ENCODE measurements at places on chromosomes 3 and 15.

- DNase-seq = no peak
Measured at GRCh38 chr15:66756295-66756694, 54.3 kb downstream of the SMAD6 start.

DNA sequence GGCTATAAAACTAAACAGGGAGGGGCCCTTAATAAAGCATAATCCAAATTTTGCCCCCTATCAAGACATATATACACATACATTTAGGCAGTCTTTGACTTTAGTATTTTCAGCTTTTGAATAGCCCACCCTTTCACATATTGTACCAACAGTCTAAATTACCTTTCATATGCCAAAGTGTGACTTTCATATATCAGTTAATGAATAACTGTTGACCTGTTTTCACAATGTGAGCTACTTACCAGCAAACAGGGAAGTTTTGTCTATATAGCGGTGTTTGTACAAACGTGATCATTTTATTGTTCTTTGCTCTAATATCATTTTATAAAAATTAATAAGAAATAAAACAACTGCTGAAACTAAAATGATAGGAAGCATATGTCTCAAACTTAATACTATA is 28.0 kb downstream of the CEP152 start:
- DNase-seq = no peak

DNA sequence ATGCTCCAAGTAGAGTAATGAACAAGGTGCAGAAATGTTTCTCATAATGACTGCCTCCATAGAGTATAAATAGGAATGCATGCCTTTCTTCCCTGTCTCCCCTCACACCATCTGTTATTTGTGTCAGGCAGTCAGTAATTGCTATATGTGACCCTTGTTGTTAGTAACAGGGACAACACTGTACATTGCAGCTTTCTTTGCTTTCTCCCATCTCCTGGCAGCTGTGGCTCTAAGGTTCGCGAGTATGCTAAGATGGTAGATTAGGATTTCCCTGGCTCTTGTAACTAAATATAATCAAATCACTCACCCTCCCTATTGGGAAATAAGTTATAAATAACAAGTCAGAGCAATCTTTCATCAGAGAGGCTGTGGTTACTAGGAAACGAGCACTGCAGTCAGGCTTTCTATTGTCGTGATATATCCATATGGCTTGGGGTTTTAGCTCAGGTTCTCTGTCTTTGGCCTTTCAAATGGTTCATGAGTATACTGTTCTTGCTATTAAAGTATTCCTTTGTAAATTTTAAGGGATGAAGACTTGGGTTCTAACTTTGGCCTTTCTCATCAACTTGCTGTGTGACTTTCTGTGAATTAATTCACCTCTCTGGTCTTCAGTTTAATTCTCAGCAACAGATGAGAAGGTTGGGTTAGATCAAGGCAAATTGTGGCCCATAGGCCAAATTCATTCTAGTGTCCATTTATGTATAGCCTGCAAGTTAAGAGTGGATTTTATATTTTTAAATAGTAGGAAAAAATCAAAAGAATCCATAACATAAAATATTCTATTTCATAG is 8.1 kb upstream of the MINDY4B start:
- DNase-seq = peak; percentile 57

GRCh38 chr15:34883042-34883441 is 86.5 kb downstream of the AQR start:
- no peak for DNase-seq

- DNase-seq = no peak
Measured at GRCh38 chr3:87805670-87806069, 253.1 kb downstream of the CGGBP1 start.

- DNase-seq = no peak
Measured at GRCh38 chr3:125431912-125432790, 57.0 kb upstream of the ZNF148 start.

DNA sequence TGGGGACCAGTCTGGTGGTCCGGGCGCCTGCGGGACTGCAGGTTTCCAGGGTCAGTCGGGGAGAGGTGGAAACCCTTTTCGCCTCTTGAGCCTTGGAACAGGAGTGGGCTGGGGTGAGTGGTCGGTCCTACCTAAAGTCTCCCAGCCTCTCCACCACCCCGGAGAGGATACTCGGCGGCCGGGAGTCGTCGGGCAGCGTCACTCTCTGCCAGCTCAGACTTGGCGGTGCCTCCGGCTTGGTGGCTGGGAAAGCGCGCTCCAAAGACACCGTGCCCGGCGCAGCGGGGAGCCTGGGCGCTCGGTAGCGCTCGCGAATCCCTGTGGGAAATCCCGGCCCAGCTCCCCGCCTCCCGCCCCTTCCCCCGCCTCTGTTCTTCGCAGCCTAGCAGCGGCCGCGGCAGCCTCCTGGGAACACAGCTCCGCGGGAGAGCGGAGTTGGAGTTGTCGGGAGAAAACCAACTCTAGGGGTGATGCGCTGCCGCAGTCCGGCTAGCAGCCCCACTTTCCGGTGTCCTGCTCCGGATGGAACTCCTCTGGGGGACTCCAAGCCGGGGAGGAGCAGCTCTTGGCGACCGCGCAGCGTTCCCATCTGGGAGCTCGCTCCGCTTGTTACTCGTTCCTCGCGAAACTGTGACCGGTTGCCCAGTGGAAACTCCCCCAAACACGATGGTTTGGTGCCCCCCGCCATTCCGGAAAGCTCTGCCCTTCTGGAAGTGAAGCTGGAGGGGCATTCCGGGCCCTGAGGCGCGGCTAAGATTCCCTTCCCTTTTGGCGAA is 1.4 kb downstream of the EPHB1 start:
- DNase-seq = peak; percentile 48

DNA sequence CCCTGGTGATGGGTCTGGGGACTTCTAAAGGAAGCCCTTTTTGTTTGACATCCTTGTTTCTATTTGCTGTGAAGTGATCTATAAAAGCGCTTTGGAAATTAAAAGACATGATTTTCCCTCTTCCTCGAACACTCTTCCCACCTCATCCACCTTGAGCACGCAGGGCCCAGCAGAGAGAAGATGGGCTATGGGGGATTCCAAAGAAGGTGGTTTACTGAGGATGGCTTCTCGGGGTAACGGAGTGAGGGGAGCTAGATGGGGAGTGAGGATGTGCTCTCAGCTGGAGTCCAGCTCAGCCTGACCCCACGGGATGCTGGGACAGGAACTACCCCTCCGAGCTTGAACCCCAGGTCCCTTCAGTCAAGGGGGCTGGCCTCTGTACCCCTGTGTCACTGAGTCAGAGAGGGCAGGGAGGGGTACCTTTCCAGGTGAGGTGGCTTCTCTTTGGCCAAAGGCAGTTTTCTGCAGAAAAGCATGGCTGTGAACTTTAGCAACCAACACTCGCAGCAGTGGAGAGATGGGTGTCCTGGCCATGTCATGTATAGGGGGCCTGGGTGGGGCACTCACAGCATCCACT is 180.7 kb upstream of the SMAD3 start:
- no peak for DNase-seq

DNA sequence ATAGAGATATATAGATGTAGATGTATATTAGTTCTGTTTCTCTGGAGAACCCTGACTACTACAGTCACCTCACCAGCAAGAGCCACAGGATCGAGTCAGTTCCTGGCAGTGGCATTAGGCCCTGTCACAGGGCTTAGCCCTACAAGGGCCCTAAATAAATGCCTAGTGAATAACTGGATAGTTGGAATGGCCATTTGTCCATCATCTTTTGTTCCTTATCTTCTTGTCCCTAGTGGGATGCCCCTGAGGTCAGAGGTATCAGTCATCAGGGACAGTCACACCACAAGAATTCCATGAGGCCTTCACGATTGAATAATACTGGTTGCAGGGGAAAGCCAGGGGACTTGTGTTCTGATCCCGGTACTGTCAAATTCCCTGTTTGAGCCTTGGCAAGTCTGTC is 204.9 kb upstream of the PPP2R3A start:
- no peak for DNase-seq

DNA sequence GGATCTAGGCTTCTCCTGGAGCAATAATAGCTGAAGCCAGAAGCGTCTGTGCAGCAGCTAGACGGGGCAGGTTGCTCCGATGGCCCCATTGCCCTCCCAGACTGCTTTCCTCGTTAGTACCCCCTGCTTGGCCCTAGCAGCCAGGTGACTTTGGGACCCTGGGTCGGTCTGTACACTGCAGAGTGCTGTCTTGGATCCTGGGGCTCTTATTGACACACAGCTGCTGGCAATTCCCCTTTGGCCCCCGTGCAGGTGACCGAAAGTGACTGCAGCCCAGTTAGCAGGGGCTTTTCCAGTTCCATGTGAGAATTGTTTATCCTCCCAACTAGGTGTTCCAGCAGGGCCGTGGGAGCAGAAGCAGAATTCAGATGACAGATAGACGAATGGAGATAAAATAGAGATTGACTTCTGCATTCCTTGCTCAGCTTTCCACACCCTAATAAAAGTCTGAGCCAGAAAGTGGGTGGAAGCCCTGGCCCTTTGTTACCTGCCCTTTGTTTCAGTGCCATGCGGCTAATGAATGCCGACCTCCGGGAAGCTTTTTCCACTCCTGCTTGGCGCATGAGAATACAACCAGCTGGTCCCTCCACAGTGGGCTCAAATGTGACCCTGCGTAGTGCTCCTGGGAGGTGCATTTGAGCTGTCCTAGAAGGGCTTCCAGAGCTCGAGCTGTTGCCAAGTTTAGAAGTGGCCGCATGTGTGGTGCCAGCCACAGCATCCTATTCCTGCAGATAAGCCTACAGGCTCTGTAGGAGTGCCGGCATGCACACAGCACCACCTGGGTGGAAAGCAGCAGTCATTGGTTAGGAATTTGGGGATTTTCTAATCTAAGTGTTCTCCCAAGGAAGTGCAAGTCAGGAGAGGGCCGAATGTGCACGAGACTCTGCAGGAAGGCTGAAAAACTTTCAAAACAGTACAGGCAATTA is 94.4 kb downstream of the SLCO3A1 start:
- DNase-seq = no peak

GRCh38 chr3:152076148-152076547 is 192.6 kb upstream of the MBNL1 start:
- no peak for DNase-seq

DNA sequence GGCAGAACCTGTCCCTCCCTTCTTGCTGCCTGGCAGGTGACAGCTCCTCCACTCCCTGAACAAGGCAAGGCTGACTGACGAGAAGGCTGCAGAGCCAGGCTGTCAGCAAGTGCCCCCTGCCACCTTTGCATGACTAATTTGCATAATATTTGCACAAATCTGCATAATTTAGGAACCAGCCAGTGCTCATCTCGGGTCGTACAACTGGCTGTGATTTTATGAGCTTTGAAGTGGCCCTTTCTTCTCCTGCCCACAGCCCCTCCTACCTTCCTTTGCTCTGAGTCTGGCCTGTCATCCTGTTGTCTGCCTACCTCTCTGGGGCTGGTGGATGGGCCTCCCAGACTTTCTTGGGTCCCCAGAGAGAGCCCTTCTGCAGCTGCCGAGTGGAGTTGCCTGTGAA is 58.9 kb downstream of the LINGO1 start:
- peak; percentile 19 for DNase-seq

GRCh38 chr3:109874896-109875708 is 537.8 kb upstream of the DPPA4 start:
- no peak for DNase-seq

DNA sequence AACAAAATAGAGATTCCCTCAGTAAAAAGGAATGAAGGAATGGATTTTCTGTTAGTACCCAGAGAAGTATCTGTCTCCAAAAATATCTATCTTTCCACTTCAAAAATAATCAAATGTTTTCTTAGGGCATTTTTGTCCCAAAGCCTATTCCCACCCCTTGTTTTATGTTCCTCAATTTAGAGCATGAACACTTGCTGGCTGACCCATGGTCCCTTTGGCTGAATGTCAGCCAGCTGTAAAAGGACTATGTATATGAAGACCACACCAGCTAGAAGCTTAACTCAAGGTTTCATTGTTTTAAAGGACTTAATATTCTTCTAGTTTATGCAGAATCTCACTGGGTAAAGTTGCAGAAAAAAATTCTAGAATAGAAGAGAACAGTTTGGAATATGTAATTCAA is 931.2 kb downstream of the MCTP2 start:
- no peak for DNase-seq

DNA sequence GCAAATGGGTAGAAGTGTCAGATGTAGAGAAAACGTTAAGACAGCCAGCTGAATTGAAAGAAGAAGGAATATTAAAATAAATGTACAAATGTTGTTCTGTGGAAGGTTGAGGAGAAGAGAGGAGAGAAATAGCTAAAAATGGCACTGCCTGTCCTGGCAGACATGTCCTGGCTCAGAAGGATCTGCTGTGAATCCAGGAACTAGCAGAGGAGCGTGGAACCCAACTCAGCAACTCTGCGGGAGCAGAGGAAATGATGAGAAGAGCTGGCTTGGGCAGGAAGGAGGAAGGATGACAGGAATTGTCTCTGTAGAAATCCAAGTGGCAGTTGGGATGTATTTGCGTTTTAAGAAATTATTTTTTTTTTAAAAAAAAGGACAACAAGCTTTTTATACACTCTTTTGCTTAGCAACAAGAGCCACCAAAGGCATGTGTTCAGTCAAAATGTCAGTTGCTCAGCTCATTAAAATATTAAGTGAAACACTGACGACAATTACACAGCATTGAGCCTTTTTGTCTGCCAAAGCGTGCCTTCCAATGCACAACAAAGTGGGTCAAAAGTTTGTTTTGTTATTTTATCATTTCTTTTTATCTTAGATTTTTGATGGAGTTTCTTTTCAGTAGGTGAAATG is 16.1 kb downstream of the NANOGP8 start:
- no peak for DNase-seq

DNA sequence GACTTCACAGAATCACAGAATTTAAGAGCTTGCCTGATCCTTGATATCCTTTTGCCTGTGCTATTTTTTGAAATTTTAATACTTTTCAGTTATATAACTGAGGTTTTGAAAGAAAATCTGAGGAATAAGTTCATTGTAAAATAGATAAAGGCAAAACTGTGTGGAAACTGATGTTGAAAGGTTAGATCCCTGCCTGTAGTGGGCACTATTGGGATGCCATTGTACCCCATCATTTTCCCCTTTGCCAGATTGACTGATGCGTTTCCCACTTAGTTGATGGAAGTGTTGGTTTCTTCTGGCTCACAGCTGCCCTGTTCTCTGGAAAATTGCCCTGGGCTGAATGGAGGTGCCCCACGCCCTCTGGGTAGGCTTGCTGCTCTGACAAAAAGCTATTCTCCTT is 387.9 kb downstream of the RBMS3 start:
- DNase-seq = no peak

DNA sequence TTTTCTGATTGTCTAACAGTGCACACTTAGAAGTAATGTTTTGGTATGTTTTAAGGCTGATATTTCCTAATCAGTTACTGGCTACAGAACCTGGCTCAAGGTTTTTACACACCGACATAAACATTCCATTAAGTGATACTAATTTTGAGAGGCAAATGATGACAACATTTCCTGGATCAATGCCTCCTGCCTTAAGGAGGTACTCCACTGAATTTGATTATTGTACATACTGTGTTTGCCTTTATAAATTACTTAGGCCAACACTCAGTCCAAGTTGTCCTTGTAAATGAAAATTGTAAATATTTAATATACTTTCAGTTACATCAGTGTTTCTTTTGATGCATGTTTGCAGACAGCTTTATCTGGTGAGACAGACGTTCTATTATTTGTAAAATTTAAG is 24.2 kb upstream of the LXN start:
- DNase-seq = no peak

GRCh38 chr15:69693059-69693458 is 240.4 kb downstream of the RPLP1 start:
- no peak for DNase-seq

GRCh38 chr3:114213292-114213626 is 24.1 kb downstream of the ZNF80 start:
- no peak for DNase-seq
